ENCODE measurements at places on chromosomes 1 and 21.

DNA sequence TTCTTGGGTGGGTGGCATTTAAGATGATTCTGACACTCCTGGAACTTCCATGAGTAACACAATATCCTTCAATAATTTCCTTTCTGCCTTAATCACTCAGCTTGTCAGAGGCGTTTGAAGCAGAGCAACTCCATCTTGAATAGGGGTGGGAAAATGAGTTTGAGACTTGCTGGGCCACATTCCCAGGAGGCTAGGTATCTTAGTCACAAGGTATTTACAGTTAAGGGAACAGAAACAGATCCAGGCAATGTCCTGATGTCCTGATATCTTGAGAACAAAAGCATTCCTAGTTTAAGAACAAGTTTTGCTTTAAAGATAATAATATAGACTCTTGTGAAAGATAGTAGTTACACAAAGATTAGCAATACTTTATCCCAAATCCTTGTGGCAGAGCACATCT lies 76.6 kb upstream of the KIAA0040 start:
- no peak for DNase-seq

DNA sequence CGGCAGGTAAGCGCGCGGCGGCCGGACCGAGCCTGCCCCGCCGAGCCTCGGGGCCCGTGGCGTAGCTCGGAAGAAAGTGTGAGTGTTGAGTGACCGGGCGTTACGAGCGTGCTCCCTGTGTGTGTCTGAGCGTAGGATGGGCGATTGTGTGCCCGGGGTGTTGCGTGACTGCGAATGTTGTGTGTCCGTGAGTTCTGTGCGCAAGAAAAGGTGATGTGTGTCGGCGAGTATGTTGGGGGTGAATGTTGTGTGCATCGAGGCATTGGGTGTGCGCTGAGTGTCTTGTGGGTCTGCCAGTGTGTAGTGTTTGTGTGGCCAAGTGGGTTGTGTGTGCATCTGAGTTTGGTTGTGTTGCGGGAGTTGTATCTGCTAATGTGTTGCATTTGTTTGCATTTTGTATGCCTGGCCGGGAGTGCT lies 398 bp downstream of the PTPRU start:
- DNase-seq = no peak

GRCh38 chr1:244319283-244320132 lies 132.2 kb downstream of the ADSS2 start:
- peak; percentile 10 for DNase-seq

DNA sequence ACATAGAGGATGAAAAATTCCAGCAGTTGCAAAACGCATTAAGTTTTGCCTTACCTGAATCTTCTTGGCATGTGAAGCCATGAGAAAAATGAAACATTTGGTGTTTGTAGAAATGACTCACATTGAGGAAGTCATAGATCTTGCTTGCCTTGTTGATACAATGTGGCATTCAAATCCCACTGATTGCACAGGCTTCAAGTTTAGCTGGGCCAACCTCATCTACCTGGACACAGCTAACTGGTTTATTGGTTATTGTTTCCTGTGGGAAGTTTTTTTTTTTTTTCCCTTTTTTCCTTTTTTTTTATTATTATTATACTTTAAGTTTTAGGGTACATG lies 168.9 kb upstream of the C21orf91 start:
- no peak for DNase-seq

DNA sequence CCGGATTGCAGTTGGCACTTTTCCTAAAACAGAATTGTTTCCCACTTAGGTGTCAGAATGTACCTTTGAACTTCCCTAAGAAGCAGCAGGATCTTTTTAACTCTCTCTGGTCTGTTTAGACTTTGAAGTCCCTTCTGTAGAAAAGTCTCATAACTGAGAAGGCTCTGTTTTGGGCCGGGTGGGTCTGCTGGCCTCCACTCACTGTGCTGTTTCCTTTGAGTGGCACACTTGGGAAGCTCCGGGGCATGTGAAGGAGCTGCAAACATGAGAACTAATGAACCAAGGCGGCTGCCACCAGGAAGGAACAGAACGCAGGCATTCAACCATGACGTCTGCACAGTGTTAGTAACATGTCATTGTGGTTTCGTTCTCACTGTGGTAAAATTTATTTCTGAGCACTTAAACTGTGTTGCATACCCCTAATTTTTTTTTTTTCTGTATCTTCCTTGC lies 19.5 kb upstream of the NCMAP start:
- peak; percentile 65 for DNase-seq

DNA sequence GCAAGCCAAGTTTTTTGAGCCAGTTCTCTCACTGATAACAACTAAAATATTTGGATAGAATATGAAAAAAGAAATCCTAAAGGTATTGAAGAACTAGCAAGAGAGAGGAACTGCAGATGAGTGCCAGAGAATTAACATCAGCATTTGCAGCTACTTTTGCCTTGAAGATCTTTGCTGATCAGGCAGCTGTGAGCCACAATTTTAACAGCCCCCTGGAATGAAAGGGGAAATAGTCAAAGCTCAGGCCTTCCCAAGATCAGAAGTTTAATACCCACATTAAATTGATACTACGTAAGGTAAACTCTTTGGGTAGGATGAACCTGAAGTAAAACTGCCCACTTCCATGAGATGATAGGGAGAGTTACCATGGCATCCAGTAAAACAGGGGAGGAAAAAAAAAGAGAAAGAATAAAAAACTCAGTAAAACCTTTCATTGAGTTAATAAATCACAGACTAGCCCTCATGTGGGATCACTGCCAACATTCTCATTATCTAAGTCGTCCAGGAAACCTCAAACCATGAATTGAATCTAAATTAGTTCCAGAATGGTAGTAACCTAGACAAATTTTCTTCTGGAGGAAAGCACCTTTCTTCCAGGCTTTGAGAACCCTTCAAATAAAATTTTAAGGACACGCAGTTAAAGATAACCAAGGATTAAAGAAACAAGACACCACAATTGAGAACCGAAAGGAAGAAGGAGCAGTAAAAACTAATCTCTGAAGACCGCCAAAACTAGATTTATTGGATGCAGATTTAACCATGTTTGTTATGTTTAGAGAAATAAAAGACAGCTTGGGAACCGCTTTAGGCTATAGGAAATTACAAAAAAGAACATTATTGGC lies 28.3 kb downstream of the SCP2 start:
- no peak for DNase-seq

- DNase-seq = no peak
Measured at GRCh38 chr21:39175154-39175553, 8.1 kb downstream of the PSMG1 start.

DNA sequence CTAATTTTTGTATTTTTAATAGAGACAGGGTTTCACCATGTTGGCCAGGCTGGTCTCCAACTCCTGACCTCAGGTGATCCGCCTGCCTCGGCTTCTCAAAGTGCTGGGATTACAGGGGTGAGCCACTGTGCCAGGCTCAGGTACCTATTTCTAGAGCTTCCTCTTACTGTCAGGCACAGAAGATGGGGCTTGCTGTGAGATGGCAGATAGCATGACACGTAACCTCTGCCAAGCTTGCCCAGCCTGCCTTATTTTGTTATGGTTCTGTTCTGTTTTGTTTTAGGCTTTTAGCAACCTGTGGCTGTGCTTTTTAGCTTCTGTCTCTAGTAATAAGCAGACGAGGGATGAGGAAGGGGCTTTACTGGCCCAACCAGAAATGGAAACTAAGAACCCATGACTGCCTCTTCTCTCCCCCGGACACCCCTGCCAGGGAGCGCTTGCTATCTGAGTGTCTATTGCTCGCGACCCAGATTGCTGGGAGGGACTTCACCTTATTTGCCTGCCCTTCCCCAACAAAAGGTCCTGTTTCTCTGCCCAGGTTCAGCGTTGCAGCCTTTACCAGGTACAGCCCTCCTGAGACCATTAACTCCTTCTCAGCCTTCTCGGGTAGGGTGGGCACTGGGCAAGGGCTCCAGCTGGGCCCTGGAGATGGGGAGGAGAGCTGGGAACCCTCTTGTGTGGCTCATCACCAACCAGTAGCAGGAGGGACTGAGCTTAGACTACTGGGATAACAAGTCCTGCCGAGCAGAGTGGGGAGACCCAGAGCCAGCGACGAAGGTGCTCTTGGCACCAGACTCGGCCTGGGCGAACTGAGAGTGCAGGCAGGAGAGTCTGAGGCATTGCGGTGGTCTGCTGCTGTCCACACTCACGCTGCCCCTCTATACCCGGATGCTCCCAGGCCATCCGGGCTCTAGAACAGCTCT lies 13.5 kb upstream of the LGR6 start:
- no peak for DNase-seq

DNA sequence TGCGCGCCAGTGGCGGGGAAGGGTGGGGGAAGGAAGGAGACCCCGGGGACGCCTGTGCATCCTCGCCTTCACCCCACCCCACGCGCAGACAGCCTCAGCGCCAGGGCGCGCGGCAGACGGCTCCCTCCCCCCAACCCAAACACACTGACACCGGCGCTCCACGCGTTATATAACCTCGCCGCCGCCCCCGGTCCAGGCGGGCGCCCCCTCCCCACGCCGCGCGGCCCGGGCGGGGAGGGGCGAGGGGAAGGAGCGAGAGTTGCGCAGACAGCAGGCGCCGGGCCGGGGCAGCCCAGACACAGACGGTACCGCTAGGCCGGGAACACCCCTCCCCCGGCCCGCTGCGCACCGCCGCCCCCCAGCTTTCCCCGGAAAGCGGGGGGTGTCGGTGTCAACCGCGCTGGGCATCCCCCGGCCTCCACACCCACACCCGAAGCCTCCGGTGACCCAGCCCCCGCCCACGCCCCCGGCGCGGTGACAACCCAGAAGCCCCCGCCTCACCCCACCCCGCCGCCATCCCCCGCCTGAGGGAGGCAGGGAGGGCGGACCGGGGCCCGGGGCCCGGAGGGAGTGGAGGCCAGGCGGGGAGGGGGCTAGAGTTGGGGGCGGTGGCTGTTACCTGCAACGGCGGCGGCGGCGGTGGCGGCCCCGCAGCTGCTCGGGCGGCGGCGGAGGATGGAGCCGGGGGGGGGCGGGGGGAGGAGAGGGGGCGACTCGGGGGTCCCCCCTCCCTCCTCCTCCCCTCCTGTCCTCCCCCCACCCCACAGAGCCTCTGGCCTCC lies 432 bp downstream of the AKT3 start:
- DNase-seq = peak; percentile 81

DNA sequence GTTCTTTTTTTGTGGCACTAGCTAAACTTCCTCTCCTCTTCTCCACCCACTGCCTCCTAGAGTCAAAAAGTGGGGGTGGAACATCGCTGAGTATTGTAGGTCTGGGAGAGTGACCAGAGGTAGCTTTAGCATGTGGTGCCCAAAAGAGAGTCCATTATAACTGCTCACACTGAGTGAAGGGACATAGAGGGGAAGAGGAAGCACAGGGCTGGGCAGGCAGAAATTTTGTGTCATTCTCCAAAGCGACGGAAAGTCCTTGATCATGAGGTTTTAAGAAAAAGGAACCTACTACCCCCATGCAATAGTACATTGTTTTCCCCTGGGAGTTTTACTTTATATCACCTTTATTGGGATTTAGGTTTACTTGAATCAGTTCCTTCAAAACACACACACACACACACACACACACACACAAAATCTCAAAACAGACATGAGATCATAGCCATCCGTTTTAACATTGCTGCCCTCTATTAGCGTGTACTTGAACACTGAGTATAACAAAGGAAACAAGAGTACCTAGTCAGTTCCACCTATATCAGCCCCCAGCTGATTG lies 4.1 kb downstream of the CD84 start:
- DNase-seq = no peak

GRCh38 chr1:99858286-99858685 lies 8.1 kb downstream of the AGL start:
- DNase-seq = no peak

DNA sequence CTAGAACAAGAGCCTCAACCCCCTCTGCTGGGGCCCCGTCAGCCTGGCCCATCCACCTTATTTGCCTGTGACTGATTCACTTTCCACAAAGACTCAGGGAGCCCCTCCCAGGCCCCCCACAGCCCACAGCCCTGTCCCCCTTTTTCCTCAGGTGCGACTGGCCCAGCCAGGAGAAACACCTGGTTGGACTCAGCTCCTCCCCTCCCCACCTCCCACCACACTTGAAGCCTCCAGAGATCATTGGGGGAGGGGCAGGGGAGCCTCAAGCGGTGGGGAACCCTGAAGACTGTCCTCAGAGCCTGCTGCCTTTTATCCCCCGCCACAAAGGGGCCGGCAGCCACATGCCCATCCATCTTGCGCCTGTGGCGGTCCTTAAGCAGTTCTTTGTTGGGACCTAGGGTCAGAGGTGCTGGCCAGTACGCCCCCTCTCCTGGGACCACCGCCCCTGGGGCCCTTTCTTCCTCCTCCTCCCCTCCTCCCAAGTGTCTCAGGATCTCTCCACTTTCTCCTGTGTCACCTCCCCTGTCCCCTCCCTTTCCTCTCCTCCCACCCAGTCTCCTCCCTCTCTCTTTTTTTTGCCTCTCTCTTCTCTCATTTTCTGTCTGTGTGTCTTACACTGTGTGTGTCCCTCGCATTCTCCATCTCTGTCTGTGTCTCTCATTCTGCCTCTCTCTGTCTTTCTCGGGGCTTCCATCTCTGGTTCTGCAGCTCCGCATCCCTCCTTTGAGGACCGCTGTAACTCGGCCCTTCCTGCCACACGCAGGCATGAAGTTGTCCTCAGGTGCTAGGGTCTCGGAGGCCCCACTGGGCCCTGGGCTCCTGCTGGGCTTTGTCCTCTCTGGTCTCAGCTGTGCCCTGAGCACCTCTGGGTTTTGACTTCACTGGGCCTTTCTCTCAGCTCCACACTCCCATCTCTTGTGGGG lies 12.2 kb downstream of the CRABP2 start:
- DNase-seq = no peak

DNA sequence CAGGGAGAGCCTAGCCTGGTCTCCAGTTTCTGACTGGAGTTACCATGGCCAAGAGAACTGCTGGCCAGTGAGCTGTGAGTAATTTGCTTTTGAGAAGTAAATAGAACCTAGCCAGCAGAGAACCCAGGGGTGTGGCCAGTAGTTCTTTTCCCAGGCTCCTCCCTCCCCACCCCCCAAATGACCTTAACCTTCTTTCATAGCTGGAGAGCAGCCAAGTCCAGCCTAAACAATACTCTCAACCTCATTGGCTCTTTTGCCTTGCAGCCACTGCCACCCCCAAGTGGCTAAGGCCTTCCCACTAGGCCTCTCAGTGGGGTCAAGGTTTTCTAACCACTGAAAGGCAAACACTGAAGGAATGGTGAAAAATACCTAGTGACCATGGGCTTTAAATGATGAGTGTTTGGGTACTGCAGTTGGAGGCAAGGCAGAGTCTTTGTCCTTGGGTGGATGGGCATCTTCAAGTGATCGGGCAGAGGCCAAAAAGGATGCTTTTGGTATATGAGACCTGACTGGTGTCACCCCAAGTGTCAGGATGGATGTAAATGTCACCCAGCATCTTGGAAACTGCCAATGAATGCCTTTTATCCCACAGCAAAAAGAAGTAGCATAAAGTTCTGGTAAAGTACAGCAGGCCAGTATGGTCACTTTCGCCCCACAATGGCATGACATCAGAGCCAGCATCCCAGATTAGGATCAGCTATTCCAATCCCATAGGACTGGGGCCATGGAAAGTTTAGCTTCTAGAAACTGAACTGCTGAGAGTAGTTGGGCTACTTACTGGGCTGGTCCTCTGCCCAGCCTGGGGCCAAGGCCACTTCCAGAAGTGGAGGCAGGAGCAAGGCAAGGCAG lies 3.5 kb upstream of the PIGV start:
- no peak for DNase-seq

GRCh38 chr21:37548521-37548981 lies 182.0 kb downstream of the DYRK1A start:
- no peak for DNase-seq
